ENCODE measurements at places on chromosomes 11 and 22. TPM values are rescaled to one million over a fixed set of nuclear protein-coding genes. Genes with fewer than 3 reads are reported as not detected.

OR52H1 gene
- not detected for total RNA-seq

UPB1 gene
- total RNA-seq = not detected

MS4A7 gene
- not detected for total RNA-seq

ANO9 gene
- total RNA-seq = 1.4 TPM

MPPED1 gene
- not detected for total RNA-seq

RAB39A gene
- total RNA-seq = 0.43 TPM

TEAD1 gene
- 45.9 TPM for total RNA-seq

RIBC2 gene
- total RNA-seq = 2.6 TPM

DRD4 gene
- 0.12 TPM for total RNA-seq

CEND1 gene
- total RNA-seq = 2.7 TPM

ELP4 gene
- total RNA-seq = 7.8 TPM

UBQLN3 gene
- total RNA-seq = not detected

APOBEC3H gene
- total RNA-seq = 0.21 TPM

BRSK2 gene
- 6.0 TPM for total RNA-seq

AASDHPPT gene
- total RNA-seq = 31.7 TPM

MMP27 gene
- total RNA-seq = not detected

CD59 gene
- 972 TPM for total RNA-seq

IL17REL gene
- total RNA-seq = 0.05 TPM

TEX12 gene
- total RNA-seq = not detected

YPEL4 gene
- 0.39 TPM for total RNA-seq

PICALM gene
- total RNA-seq = 77.1 TPM

VWA5A gene
- total RNA-seq = 0.24 TPM

ART1 gene
- total RNA-seq = not detected

OR4C6 gene
- total RNA-seq = not detected

MRGPRX3 gene
- total RNA-seq = 0.09 TPM

CARD16 gene
- 0.25 TPM for total RNA-seq

SLC22A8 gene
- not detected for total RNA-seq

CHRDL2 gene
- total RNA-seq = 4.6 TPM

PGM2L1 gene
- 21.5 TPM for total RNA-seq

RPL27A gene
- 2,578 TPM for total RNA-seq

ARHGAP20 gene
- total RNA-seq = 0.02 TPM

ALG9 gene
- 21.0 TPM for total RNA-seq

NXPE2 gene
- not detected for total RNA-seq

VEGFB gene
- 49.7 TPM for total RNA-seq

PKP3 gene
- total RNA-seq = 38.3 TPM

FERMT3 gene
- 1.2 TPM for total RNA-seq

OR56B4 gene
- total RNA-seq = not detected

C22orf31 gene
- not detected for total RNA-seq

RPS6KA4 gene
- total RNA-seq = 62.6 TPM

GTSE1 gene
- total RNA-seq = 35.3 TPM

VPREB1 gene
- total RNA-seq = not detected

GAB4 gene
- total RNA-seq = not detected

TUBA8 gene
- total RNA-seq = 0.95 TPM

MCHR1 gene
- not detected for total RNA-seq

ABTB2 gene
- 39.5 TPM for total RNA-seq

AGBL2 gene
- 0.64 TPM for total RNA-seq

APLNR gene
- total RNA-seq = not detected

ANO1 gene
- 3.6 TPM for total RNA-seq

DYNC2H1 gene
- 5.9 TPM for total RNA-seq

C11orf65 gene
- total RNA-seq = 0.21 TPM

CLDN5 gene
- not detected for total RNA-seq

Measured in A549 treated with Hydrocortisone at 1 μM for 4 hours (cell line).